ENCODE measurements at places on chromosomes 5 and 9.

GRCh38 chr5:112586596-112587062 lies 151.1 kb upstream of the APC start:
- DNase-seq = no peak

GRCh38 chr5:11443831-11444230 lies 460.4 kb downstream of the CTNND2 start:
- DNase-seq = no peak

- DNase-seq = no peak
These were observed 750 bp downstream of the TRIM36 start for GRCh38 chr5:115168829-115169486.

DNA sequence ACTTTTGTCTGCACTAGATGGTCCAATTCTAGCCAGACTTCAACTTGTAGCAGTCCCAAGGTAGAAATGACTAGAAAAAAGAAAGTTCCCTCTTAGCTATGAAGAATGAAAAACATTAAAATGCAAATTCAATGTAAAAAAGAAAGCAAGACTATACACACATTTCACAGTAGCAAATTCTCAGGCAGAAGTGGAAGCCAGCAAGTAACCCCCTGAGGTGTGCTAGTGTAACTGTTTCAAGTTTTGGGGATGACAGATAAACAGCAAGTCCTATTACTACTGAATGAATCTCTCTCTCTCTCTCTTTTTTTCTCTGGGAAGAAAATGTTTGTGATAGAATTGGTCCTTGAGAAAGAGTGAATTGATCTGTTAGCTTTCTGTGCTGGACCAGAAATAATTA lies 185.6 kb downstream of the EFNA5 start:
- DNase-seq = no peak

DNA sequence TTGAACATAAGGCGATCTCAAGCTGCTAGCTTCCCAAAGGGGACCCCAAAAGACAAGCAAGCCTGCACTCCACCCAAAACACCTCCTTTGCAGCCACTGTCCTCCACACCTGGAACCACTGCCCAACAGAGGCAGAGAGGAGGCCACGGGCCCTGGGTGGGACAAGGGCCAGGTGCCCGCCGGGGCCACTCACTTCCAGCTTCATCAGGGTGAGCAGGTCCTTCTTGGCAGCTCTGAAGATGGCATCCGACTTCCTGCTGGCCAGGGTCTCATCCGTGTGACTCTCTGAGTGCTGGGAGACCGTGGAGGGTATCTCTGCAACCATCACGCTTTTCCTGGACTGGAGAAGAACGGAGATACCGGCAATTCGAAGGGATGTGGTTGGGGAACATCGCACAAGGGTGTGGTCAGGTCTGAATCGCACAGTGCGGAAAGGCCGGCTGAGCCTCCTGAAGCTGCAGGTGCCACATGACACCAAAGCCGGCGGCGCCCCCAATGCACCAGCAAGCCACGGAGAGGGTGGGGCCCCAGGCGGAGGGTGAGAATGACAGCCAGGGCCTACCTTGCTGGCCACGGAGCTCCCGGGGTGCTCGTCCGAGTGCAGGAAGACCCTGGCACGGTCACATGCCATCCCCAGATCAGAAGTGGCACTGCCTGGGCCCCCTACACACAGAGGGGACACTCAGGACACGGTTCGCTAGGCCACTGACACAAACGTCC lies 44.6 kb downstream of the PNPLA7 start:
- DNase-seq = no peak

GRCh38 chr9:134966697-134967546 lies 49.2 kb upstream of the FCN1 start:
- DNase-seq = peak; percentile 13

GRCh38 chr5:135245521-135246499 lies 153.2 kb downstream of the MACROH2A1 start:
- DNase-seq = no peak

- no peak for DNase-seq
These were observed 41.9 kb downstream of the KIF2A start for GRCh38 chr5:62347928-62348327.

- DNase-seq = no peak
These were observed 182.5 kb upstream of the PPP1R2B start for GRCh38 chr5:156667616-156668015.

DNA sequence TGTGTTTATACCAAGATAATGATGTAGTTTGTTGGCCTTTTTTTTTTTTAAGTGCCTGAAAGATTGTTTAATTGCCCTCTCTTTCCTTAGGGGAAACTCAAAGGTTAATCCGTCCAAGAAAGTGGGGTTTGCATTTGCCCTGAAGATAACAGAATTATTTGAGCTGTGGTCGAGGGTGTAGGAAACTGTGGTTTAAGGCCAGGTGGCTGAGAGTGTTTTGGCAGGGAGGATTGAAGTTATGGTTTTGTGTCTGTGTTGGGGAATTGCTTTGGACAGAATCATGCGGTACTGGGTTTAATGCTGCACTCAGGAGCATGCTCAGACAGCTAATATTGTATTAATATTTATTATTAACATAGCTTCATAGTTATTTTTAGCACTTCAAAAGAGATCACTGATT lies 509.8 kb downstream of the EBF1 start:
- no peak for DNase-seq

- DNase-seq = no peak
These were observed 686.5 kb upstream of the ADAMTS16 start for GRCh38 chr5:4453655-4454054.

GRCh38 chr9:106035806-106036205 lies 341.5 kb downstream of the TMEM38B start:
- DNase-seq = no peak

DNA sequence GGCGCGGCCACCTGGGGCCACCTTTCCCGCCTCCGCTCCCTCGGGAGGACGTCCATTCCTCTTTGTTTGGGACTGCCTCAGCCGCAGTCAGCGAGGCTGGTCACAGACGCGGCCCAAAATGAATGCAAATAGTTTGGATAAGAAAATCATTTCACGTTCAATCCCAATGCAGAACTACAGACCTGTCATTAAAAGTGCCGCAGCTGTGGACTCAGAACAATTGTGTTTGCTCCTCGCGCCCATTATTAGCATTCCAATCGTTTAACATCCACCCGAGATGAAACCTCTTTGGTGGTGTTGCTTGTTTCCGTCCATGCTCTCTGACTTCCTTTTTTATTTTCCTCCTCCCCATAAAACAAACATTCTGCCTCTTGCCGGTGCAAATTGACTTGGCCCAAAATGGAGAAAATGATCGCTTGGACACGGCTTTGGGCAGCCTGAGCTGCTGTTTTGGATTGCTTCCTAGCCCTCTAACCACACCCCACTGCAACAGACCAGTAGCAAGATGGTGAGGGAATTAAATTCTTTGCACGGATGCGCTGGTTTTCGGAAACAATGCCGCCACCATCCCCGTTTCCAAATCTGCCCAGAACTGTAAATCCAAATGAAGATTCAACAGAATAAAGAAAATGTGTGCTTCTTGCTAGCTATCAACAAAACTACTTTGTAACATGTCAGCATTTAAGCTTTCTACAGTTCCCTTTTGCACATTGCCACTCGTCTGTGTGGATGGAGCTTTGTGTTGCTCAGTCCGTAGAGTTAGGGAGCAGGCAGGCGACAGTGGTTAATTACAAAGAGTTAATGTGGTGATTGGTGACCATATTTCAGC lies 784 bp downstream of the NLN start:
- no peak for DNase-seq

DNA sequence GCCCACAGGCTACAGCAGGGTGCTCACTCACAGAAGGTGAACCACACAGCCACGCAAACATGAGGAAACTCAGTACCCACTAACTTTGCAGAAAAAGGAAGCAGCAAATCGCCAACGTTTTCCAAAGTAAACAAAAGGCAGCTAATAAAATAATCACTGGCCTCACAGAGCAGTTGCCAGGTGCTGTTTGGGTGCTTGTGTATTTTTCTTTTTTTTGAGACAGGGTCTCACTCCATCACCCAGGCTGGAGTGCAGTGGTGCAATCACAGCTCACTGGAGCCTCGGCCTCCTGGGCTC lies 3.8 kb downstream of the SNAPC4 start:
- no peak for DNase-seq

DNA sequence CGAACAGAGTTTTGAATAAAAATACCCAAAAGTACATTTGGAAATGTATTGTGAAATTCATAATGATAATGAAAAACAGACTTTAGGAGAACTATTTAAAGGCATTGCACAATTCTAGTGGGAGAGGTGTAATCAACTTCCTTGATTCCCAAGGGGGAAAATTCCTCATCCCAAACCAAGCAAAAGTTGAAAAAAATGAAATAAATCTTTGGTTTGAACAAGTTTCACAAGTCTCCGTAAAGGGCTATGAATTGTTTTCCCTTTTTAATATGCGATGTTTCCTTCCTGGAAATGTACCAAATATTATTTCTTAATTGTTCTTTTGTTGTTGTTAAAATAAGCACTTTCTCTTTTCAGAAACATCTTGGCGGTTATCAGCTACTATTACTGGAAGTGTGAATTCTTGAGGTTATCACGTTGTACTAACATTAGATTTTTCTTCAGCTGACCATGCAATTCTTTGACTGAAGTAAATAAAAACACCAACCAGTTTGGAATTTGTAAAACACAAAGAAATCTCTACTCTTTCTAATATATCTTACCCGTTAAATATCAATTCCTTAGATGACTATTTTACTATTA lies 59.3 kb downstream of the SVEP1 start:
- no peak for DNase-seq

- no peak for DNase-seq
These were observed 25.9 kb upstream of the TAL2 start for GRCh38 chr9:105636331-105636730.

- DNase-seq = no peak
These were observed 194.2 kb downstream of the TENT4A start for GRCh38 chr5:6907320-6907918.

DNA sequence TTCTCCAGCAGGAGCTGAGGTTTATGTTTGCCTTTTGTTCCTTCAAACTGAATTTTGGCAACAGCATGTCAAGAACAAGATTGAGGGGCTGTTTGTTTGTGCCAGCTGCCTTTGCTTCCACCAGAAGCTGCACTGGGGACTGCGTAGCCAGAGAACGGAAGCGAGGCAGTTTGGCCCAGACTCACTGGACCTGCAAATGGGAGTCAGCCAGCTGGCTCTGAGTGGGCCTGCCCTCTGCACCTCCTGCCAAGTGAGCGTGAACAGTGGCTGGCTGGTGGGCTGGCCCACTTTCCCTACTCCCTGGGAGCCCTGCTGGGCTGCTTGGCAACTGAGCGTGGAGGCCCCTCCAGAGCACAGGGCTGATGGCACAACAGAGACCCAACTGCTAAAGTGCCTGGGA lies 111.6 kb downstream of the GALNT10 start:
- DNase-seq = no peak

GRCh38 chr5:168592014-168592368 lies 12.8 kb upstream of the PANK3 start:
- no peak for DNase-seq

DNA sequence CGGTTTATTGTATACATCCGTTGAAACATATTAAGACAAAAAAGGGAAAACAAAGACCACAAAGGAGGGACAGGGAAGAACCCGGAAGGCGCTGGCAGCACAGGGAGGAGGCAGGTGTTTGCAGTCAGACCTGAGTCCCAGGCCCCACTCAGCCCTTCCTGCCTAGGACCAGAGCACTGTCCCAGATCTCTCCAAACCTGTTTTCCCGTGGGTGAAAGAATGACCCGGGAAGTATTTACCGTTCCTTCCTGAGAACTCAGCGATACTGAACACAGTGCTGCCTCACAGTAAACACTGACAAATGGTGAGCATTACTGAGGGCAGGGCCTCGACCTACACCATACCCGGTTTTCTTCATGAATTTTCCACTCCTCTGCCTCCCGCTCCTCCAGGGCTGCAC lies 1.2 kb downstream of the ABO start:
- no peak for DNase-seq

DNA sequence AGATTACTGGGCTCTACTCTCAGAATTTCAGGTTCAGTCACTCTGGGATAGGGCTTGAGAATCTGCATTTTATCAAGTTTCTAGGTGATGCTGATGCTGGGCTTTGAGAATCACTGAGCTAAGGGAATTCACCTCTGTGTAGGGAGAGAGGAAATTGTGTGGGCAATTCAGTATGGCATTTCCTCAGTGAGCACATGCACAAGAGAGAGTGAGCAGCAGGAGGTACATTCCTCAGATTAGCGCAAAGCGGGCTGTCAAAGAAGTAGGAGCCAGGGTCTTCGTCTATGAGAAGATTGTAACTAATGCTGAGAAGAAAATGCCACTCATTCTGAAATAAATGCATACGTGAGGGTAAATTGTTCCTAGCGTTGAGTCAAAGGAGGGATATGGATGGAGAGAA lies 175.9 kb downstream of the KIF4B start:
- DNase-seq = no peak

DNA sequence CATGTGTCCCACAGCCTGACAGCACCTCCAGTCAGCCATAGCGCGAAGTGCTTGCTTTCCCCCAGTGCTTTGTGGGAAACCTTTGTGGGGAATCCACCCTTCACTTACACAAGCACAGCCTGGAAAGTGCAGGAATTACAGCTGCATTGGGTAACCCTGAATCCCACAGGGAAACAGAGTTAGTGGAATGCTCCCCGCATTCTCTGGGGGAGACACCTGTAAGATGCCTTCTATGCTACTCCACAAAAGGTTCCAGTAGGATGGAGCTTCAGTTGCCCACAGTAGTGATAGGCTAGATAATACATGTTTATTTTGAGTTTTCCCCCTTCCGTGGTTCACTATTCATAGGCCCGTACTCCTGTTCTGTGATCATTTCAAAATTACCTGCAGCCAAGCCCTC lies 60.3 kb downstream of the TLE4 start:
- DNase-seq = no peak

GRCh38 chr5:116530276-116530675 lies 44.3 kb downstream of the SEMA6A start:
- DNase-seq = no peak
